NCI-H187 (cell line): ENCODE measurements at places on chromosomes 3 and 15.

DNA sequence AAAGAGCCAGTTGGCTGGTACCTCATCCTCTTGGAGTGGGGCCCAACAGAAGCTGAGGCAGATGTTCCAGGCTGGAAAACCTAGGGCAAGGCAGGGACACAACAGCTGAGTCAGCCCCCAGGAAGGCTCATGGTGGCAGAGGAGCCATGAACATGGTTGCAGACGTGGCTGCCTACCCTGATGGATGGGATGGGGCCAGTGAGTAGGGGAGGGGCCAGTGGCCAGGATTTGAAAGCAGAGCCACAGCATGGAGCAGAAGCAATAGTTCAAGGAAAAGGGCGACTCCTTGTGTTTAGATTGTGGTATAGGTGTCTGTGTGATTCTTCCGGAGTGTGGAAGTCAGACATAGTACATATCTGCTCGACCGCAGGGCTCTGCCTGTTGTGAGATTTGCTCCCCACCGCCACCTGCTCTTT lies 24.2 kb downstream of the PXYLP1 start:
- DNase-seq, result no peak

DNA sequence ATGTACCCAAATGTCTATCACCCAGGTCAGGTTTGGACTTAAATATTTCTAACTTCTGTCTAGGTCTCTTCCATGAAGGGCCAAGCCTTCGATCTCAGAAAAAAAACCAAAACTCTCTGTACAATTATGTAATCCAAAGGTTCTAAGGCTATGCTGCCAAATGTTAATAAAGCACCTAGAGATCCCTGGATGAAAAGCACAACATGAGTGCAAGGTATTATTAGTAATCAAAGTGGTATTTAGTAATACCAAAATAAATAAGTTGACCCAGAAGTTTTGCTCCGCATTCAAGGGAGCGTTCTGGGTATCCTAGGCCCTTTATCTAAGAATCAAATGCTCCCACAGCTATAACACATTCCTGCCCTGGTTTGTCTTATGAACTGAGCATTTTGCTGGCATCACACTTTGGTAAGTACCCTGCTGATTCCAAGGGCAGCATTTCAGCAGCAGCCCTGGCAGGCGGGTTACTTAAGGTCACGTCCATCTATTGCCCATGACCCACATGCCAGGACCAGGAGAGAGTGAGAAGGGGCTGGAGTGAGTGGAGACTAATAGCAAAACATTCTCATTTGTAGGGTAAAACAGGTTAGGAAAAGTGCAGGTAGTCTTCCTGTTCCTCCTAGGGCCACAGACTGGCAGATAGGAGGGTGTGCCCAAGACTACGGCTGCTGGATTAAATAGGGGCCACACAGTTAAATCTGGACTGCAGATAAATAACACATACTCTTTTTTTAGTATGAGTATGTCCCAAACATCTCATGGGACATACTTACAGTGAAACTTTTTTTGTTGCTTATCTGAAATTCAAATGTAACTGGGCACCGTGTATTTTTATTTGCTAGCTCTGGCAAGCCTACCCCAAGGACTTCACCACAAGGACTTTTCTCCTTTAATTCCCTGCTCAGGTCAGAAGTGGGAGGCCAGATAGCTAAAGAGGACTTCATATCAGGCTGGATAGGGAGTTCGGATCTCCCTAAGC lies 76.0 kb upstream of the SNRK start:
- DNase-seq, result no peak

DNA sequence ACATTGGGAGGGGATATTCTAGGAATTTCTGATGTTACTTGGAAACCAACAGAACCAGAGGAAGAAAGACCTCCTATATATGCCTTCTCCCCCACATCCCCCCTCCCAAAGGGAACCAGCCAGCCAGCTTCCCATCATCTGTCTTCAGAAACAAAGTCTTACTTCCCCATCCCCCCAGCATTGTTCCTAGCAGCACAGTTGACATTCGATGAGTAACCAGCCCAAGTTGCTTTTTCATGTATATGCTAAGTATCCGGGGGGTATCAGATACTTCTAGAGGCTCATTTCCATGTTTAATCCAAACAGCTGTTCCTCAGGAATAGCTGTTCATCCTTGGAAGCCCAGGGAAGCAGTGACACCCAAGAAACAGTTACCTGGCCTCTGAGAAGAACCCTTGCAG lies 16.0 kb downstream of the RMDN3 start:
- no peak for DNase-seq

DNA sequence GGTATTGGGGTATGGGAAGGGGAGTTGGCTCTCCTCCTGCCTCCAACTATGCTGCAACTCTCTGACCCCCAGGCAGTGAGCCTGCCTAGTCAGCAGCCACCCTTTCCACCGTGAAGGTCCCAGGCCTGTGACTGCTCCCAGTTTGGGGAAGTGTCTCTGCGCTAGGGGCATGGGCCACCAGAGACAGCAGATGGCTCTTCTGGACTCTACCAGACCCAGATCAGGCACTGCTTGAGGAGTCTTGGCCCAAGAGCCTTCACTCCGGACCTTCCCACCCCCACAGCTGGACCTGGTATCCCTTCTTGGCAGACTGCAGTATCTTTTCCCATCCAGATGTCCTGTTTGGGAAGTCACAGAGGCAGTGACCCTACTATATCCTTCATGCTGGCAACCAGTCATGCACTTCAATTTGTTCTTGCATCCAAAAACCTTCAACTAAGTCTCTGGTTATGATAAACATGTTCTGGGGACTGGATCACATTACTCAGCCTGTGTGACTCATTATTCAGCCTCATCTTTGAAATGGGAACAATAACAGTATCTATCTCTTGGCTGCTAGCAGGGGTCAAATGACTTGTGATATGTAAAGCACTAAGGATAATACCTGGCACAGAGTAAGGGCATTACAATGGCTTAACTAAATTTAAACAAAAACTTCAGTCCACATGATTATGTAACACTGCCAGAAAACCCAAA lies 62.7 kb downstream of the POMGNT2 start:
- DNase-seq, result no peak

GRCh38 chr3:150635526-150635925 lies 32.4 kb downstream of the SELENOT start:
- DNase-seq, result no peak

DNA sequence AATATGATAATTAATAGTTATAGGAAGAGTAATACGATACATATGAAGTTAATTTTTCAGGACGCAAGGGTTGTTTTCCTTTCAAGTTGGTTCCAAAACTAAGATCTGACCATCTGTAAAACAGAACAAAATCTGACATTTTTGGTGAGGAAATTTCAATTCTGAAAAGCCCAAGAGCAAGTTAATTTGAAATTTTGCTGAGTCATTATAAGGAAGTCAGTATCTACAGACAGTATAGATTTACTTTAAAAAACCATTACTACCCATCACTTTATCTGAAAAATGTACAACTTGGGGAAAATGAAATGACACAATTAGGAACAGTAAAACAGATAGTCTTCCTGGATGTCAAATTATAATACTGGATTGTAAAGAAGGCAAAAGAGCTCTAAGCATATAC lies 12.5 kb downstream of the INTS14 start:
- DNase-seq, result no peak

- no peak for DNase-seq
Measured at GRCh38 chr3:189267981-189268613, 96.3 kb downstream of the TPRG1 start.

DNA sequence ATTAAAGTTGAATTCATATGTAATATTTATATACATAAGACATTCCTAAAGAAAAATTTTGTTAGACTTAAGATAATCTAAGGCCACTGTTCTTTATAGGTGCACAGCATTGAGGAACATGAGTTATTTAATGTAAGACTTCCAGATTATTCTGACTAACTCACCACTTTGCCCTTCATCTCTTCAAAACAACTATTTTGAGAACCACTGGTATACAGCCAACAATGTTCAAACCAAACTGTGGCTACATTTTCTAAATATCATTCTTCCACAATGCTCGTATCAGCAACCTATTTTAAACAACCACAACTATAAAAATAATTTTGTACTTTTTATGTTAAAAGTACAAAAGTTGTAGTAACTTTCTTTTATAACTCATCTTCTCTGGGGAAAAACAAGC lies 199.8 kb upstream of the ALCAM start:
- DNase-seq, result no peak

GRCh38 chr3:155293516-155293915 lies at the start of gene STRIT1:
Gene STRIT1 (minus strand): TSS chr3:155293683.
- no peak for DNase-seq

DNA sequence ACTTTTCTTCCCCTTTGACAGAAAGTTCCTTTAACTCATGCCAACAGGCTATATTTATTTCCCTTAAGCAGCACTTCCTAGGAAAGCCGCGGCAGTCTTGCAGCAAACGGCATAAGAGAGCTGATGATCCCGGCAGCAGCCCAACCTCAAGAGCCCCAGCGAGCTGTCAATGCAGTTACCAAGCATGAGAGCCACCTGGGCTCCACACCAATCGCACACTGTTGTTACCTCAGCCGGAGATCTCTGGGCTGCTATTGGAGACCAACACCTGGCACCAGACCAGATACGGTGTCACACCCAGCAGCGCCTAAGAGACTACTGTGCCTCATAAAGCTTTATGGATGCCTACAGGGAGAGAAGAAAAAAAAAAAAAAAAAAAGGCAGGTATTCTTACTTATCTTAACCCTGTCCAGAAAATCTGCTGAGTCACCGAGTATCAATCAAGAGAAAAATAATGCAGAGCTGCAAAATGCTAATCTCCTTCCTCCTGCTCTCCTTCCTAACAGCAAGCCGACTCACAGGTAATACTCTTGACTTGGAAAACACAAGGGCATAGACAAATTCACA lies 11.7 kb downstream of the ABCC5 start:
- peak; percentile 89 for DNase-seq

GRCh38 chr3:176296066-176296597 lies 901.1 kb downstream of the TBL1XR1 start:
- no peak for DNase-seq

- DNase-seq, result no peak
Measured at GRCh38 chr3:4724051-4724629, 231.0 kb downstream of the ITPR1 start.

- no peak for DNase-seq
Measured at GRCh38 chr15:90701048-90701447, 16.1 kb upstream of the BLM start.

DNA sequence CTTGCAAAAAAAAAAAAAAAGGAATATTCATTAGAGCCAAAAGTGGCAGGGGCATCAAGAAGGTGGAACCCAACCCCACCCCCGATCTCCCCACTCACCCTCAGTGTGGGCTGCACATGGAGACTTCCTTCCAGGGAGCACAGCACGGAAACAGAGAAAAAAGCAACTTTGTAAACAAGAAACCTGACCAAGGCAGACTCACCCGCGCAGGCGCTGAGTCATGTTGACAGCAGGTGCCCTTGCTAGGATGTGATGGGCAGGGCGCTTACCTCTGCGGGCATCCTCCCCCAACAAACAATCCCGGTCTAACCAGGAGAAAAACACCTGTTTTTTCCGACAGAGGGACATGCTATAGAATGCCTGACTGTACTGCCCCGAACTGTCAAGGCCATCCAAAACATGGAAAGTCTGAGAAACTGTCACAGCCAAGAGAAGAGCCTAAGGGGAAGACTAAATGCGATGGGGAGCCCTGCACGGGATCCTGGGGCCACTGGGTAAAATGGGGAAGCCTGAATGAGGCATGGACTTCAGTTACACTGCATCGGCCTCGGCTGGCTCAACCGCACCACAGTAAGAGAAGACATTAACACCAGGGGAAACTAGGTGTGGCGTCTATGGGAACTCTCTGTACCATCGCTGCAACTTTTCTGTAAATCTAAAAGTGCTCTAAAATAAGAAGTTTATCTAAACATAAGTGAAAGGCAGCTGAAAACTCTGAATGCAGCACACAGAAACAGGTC lies 66.7 kb upstream of the GATA2 start:
- DNase-seq, result no peak

DNA sequence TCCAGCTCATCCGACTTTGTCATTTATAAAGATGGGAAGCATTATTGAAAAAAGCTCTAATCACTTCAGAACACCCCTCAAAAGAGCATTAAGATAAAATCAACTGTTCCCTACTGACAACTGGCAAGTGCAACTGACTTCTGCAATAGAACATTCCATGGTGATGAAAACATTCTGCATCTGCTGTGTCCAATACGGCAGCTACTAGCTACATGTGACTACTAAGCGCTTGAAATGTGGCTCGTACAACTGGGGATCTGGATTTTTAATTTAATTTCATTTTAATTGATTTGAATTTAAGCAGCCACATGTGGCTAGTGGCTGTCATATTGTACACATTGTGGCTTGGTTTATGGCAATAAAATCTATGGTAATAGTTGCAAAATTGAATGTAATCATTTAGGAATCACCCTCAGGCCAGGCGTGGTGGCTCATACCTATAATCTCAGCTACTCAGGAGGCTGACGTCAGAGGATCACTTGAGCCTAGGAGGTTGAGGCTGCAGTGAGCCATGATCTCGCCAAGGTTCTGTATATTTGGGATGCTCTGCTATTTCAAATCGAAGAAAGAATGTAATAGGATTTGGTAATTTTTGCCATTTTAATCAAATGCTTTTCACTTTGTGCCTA lies 390.3 kb downstream of the GABRB3 start:
- no peak for DNase-seq

DNA sequence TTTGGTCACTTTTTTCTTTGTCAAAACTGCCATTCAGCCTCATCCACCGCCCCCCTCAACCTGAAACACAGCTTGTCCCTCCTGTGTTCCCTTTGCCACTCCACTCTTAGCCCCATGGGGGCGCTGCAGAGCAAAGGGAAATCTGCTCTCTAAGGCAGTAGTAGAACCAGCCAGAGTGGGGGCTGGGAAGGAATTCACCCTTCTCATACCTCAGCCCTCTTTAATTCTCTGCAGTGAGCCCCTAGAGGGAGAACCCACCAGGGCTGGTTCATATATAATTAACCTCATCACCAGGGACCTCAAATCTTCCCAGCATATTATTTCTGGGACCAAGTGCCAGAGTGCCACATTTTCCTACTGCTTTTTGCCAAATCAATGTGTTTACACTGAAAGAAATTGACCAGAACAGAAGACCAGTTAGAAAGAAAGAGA lies 2.8 kb upstream of the BCL6 start:
- peak; percentile 88 for DNase-seq

DNA sequence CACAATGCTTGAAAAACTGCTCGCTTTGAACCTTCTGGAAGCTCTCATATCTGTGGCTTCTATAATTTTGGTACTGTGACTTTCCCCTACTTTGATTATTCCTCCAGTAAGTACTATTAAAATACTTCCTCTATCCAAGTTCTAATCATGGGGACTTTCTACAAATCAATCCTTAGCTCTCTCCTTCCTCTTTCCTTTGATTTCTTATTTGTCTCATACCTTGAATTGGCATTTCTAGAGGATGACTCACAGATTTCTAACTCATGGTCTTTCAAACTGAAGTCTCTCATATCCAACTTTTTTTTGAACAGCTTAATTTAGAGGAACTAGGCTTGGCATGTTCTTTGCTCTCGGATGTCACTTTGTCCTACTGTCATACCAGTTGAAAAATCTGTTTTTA lies 241.8 kb downstream of the TBC1D5 start:
- DNase-seq, result no peak

- DNase-seq, result no peak
Measured at GRCh38 chr3:87268646-87269211, 7.7 kb downstream of the POU1F1 start.

- DNase-seq, result no peak
Measured at GRCh38 chr3:183975981-183976662, 41.6 kb downstream of the ABCC5 start.

GRCh38 chr3:134863915-134864314 lies 68.9 kb downstream of the EPHB1 start:
- DNase-seq, result no peak
